GM10248 (cell line): ENCODE measurements at places on chromosomes 12 and 14.

DNA sequence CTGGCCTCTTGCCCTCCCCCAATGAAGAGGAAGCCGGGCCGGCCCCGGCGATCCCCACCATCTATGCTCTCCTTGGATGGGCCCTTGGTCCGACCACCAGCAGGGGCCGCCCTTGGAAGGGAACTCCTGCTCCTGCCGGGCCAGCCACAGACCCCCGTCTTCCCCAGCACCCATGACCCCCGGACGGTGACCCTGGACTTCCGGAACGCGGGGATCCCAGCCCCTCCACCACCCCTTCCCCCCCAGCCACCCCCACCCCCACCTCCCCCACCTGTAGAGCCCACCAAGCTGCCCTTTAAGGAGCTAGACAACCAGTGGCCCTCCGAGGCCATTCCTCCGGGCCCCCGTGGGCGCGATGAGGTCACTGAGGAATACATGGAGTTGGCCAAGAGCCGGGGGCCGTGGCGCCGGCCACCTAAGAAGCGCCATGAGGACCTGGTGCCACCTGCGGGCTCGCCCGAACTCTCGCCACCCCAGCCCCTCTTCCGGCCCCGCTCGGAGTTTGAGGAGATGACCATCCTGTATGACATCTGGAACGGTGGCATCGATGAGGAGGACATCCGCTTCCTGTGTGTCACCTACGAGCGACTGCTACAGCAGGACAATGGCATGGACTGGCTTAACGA, 19.4 kb downstream of the SETD1B start:
- DNase-seq, result no peak

GRCh38 chr14:66295386-66295785, 190.8 kb upstream of the CCDC196 start:
- no peak for DNase-seq

- DNase-seq, result no peak
Measured at GRCh38 chr12:105018012-105018411, 31.9 kb downstream of the NOPCHAP1 start.

- DNase-seq, result peak; percentile 81
Measured at GRCh38 chr12:48996794-48997718, 2.1 kb downstream of the DDN start.

GRCh38 chr12:128098730-128099129, 168.2 kb upstream of the TMEM132C start:
- DNase-seq, result no peak

DNA sequence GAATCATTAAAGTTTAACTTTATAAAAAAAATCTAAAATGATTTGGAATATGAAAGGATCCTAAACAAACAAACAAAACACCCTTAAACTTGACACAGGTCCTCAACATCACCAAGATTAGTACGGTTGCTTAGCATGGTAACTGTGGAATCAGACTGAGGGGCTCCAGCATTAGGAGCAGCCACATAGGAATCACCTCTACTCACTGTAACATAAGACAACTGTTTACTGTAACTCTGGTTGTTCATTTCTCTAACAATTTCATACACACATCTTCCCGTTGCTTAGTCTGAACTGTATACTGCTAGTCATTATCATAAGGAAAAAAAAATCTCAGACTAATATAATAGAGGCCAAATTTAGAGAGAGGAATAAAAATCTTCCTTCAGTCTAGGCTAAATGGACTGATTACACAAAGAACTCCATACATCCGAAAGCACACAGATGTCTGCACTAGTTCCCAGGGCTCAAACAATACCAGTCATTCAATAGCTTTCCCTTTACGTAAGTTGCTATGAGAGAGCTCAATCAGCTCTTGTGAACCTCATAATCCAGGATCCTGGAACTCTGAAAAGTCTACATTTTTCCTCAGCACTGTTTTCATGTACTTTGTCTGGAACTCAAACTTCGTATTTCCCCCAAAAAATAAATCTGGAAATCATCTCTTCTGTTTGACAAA, 26.0 kb downstream of the LRP6 start:
- DNase-seq, result no peak

DNA sequence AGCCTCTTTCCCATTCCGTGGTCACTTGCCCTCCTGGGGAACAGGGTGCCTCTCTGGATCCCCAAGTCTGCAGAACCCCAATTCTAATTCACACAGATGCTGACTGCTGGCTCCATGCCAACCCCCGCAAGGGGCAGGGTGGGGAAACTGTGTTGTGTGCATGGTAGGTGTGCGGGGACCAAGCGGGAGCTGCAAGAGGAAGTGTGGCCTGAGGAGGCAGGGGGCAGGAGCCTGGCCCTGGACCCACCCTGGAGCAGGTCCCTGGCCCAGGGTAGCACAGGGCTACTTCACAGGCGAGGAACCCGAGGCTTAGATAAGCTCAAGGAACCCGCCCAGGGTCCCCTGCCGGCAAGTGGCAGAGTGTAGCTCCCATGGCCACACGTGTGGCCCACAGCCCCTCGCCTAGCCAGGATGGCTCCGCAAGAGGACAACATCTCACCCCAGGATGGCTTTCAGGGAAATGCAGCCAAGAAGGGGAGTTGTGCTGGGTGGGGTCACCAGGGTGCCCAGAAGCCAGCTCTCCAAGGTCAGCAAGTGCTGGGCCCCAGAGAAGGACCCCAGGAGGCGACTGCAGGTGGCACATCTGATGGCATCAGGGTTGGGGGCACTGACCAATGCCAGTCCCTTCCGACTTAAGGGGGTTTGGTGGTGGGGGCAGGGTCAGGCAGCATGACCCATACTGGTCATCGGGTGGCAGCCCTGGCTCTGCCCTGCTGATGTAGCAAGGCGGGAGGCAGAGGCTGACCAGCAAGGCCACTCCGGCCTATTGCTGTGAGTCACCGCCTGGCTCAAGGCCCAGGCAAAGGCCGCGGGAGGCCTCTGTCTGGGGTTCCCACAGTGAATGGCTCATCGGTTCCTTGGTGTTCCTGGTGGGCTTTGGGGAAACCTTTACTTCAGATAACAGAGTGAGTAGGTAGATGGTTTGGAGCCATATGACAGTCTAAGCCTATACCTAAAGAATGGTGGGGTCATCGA, 37.3 kb upstream of the EML1 start:
- no peak for DNase-seq

DNA sequence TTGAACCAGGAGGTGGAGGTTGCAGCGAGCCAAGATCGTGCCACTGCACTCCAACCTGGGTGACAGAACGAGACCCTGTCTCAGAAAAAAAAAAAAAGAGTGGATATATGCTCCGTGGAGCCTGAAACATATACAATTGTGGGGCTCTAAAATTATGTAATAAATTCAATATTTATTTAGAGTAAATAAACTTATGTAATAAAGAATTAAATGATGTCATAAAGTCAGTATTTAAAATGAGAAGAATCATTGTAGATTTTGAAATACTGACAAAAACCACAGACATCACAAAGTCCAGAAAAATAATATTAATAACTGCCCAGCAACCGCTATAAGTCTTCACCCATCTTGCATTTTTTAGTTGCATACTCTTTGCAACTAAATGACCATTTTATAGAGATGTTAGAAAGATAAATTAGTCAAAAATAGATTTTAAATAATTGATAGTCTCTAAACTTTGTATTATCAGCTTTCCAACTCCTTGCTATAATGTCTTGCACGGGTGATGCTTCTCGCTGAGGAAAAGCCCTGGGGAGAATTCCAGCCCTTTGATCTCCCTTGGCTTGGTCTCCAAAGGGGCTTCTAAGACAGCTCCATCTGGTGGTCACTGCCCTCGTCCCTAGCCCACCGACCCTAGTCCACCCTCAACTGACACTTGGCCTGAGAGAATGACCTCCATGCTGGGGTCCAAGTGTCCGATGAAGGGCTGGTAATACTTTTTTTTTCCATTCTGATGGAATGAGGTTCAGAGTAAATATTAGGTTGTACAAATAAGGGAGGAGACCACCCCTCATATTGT, 7.9 kb upstream of the TMBIM6 start:
- DNase-seq, result no peak

- DNase-seq, result peak; percentile 70
Measured at GRCh38 chr12:56338308-56339157, at the start of gene IL23A. TSS of gene IL23A (plus strand) at chr12:56338884. CDS start at chr12:56339045, 161 bp downstream.
